Psoas muscle (tissue), 8 donors: ENCODE measurements at places on chromosomes 5 and 9. TPM values are rescaled to one million over a fixed set of nuclear protein-coding genes. Genes with fewer than 3 reads are reported as not detected.
A peak's percentile ranks its signal among the peaks of the same experiment; 100 is the strongest.

PPP3R2 gene
- total RNA-seq, result not detected

FBN2 gene
- total RNA-seq, result 0.05 TPM

MEF2C gene
- 530 TPM for total RNA-seq

IL4 gene
- not detected for total RNA-seq

FAT2 gene
- not detected for total RNA-seq

NTNG2 gene
- total RNA-seq, result 0.20 TPM

PCDHGC3 gene
- total RNA-seq, result 7.3 TPM

- DNase-seq, result no peak
Measured at GRCh38 chr5:169970339-169970738, 10.0 kb downstream of the INSYN2B start.

- no peak for DNase-seq
Measured at GRCh38 chr9:135726138-135726853, 24.3 kb downstream of the KCNT1 start.

- no peak for DNase-seq
Measured at GRCh38 chr9:22010866-22011625, 1.9 kb upstream of the CDKN2B start.

GRCh38 chr5:155307229-155307628 is 293.7 kb downstream of the KIF4B start:
- DNase-seq, result no peak

- DNase-seq, result no peak
Measured at GRCh38 chr9:1353291-1353690, 303.1 kb downstream of the DMRT2 start.

DNA sequence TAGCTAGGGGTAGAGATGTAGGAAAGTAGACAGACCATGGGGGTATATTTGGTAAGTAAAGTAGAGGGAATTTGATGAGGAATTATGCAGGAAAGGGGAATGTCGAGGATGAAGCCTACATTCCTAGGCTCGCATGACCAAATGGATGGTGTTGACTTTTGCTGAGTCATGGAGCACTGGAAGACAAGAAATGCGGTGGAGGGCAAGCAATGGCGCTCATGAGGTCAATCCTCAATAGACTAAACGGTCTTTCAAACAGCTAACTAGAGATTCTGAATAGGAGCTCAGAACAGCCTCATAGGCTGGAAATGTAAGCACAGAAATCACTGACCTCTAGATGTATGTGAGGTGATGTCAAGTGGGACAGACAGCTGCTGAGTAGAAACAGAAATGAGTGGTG is 50.7 kb upstream of the FST start:
- no peak for DNase-seq

GRCh38 chr9:5908918-5909317 is 18.2 kb downstream of the MLANA start:
- DNase-seq, result no peak

- no peak for DNase-seq
Measured at GRCh38 chr9:111076519-111076918, 38.2 kb upstream of the LPAR1 start.

- no peak for DNase-seq
Measured at GRCh38 chr9:93376411-93376810, 75.1 kb upstream of the FAM120A start.

DNA sequence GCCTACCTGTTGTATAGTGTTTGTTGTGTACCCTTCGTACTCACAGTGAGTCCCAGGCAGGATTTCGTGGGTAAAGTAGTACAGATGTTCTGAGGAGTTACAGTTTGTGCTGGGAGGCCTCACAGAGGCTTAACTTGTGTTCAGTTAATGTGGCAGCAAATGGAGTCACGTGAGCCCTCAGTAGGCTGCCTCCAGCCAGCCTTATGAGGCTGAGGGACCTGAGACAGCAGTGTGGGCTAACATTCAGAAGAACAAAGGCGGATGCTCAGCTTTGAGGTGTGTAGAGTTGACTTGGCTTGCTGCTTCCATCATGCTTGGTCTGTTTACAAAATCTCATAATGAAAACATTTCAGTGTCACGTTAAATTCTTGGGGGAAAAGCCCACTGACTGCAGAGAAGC is 118.1 kb downstream of the TRIO start:
- no peak for DNase-seq

- no peak for DNase-seq
Measured at GRCh38 chr5:134098690-134099089, 15.8 kb upstream of the TCF7 start.

DNA sequence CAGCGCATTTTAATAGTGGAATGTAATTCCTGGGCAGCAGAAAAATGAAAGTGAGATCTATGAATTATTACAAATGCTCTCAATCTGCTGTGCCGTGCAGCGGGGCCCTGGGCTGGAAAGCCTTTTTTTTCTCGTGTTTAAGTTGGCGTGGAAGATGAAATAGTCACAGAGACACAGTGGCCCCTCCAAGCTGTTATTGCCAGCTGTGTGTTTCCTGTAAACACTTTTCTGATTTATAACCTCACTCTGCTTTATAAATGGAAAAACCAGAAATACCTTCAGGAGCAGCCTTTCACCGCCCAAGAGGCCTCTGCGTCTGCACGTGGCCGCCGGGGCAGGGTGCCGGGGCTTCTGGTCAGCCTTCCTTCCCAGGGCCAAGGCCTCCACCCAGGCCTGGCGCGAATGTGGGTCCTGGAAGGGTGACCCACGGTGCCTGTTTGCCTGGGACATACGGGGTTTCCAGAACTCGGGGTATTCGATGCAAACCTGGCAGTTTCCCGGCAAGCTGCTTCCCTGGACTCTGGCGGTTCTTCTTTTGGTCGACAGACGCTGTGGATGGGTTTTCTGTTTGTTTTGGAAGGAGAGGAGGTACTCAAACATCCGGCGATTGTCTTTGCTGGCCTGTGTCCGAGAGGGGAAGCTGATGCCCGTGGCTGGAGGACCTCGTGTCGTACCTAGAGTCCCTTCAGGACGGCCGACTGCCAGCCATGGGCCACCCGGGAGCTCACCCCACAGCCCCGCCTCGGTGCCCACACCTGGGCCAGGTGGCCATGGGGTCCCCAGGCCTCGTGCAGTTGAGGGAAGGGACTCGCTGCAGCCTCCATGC is 256.7 kb downstream of the PARP8 start:
- DNase-seq, result peak; percentile 26

DNA sequence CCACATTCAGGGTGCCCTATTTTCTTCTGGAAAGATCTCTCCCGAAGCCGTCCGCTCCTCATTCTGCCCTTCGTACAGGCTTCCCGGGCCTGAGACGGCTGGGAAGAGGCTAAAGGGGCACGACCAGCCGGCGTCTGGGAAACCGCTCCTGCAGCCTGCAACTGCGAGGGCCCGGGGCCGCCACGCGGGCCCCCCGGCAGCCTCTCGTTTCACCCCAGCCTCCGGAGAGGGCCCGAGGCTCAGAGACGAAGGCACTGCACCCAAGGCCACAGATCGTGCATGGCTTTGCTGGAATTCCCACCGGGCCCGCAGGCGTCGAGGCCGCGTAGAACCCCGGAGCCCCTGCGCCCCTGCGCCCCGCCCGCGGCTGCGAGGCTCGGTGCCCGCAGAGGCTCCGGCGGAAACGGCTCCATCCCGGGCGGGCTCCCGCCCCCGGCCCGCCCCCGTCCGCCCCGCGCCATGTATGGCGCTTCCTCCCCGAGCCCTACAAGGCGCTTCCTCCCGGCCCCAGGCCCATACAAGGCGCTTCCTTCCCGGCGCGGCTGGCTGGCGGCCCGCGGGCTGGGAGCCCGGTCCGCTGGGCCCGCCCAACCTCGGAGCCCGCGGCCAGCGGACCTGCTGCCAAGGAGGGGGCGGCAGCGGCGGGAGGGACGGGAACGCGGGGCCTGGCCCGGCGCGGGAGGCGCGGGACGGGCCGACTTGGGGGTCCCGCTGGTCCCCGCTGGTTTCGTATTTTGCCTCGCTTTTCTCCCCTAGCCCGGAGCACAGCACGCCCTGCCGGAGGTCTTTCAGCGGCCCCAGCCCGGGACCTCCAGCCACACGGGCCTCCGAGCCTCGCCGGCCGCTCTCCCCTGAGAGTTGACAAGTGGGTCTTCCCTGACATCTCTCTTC is 26.6 kb downstream of the EGR1 start:
- DNase-seq, result peak; percentile 94

DNA sequence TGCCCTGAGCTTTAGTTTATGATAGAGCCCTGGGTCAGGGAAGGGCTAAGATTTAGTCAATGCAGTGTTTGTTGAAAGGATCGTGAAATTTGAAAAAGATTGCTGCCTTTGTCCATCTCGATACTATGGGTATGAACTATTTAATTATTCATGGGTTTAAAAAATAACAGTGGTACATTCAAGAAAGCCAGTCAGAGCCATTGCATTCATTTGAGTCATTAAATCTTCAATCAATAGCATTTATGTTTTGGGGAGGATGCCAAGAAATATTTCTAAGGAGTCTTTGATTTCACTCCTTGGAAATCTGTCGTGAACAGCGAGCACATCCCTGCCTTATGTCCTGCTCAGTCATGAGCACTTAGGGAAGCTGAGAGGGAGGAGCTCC is 54.4 kb upstream of the LRRTM2 start:
- no peak for DNase-seq

- DNase-seq, result no peak
Measured at GRCh38 chr9:4137234-4137633, 162.6 kb downstream of the GLIS3 start.

GRCh38 chr9:119763260-119763659 is 394.0 kb upstream of the BRINP1 start:
- DNase-seq, result no peak

DNA sequence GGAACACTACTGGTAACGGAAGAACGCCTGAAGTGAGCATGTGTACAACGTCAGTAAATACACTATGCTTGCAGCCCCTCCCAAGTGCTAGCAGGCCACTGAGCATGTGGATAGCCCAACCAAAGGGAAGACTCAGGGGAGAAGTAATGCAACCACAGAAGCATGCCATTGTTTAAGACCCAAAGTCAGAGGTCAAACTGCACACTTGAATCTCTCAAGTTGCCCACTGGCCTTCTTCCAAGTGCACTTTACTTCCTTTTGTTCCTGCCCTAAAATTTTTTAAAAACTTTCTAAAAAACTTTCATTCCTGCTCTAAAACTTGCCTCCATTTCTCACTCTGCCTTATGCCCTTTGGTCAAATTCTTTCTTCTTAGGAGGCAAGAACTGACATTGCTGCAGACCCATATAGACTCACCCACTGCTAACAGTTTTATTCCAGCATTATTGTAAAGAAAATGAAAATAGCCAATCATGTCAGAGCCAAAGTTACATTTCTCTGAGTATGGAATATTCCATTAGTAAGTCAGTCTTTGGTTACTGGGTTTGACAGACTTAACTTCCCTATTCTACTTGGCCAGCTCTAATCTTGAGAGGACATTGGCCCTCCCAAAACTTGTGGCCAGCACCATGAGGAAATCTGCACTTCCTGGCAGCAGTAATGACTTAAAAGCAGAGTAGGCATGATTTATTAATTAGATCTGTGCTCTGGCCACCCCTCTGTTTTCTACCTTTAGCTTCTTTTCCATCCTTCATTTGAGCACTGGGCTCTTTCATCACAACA is 76.9 kb downstream of the TSSK1B start:
- DNase-seq, result no peak

DNA sequence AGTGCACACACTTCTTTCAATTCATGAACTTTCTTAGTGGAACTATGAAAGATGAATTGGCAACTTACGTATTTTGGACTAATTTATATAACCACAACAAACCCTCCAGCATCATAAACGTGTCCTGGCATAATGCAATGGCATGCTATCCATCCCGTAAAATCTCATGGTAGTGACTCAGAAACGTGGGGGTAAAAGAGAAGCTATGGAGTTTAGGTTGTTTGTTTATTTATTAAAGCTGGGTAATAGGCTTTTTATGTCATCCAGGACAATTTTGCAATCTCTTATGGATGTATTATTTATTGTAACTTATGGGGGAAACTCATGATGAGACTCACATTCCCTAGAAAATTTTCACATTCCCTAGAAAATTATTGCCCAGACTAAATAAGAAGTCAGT is 106.3 kb downstream of the GDA start:
- DNase-seq, result no peak

DNA sequence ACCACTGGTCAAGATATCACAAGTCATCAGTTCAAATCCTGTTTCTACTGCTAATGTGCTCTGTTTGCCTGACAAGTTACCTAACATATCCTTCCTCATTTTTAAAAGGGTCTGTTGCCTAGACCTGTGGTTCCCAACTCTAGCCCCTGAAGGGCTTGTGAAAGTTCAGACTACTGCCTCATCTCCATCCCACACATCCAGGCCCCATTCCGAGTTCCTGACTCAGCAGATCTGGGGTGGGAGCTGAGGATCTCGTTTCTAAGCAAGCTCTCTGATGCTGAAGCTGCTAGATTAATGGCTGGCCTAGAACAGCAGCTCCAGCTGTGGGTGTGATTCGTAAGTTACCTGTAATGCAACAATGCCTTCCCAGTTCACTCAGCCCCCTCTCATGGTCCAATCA is 32.5 kb downstream of the S1PR3 start:
- no peak for DNase-seq

DNA sequence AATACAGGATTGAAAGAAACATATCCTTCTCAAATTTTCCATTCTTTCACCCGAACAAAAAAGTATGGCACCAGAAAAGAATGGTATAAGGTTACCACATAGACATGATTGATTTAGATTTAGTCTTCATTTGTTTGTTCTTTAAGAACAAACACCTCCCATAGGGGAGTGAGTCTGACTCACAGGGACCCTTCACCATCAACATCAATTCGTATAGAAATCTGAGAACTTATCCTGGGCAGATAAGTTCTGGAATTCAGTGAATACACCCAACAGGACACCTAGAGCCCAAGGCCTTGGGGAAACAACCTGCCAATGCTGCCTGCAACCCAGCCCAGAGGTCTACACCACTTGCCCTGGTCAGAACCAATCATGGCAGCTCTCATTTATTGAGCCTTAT is 46.2 kb downstream of the LHFPL2 start:
- DNase-seq, result no peak
